ENCODE measurements at places on chromosomes 4 and X.

- no peak for DNase-seq
These were observed 34.8 kb downstream of the DOCK11 start for GRCh38 chrX:118530219-118530911.

GRCh38 chrX:125096469-125096868, 223.2 kb upstream of the TEX13C start:
- DNase-seq, result no peak

- DNase-seq, result no peak
These were observed 30.4 kb downstream of the SMIM43 start for GRCh38 chr4:121734571-121734970.

DNA sequence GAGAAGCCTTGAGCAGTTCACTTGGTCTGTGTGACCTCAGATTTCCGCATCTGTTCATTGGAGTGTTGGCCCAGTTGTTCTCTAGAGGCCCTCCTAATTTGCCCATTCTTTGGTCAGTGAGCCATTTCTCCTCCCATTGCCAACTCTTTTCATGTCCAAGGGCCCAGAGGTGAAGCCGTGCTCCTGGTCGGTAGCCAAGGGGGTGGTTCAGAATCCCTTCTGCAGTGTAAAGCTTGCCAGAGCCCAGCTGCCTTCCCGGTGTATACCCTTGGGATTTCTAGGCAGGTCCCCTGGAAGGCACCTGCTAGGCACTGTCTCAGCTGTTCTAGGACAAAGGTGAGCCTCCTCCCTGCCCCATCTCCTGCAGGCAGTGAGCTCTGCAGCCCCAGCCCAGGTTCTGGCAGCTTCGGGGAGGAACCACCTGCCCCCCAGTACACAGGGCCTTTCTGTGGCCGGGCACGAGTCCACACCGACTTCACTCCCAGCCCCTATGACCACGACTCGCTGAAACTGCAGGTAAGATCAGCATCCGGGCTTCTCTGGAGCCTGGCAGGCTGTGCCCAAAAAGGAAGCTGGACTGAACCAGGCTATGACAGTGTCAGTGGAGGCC, 12.3 kb downstream of the SASH3 start:
- DNase-seq, result no peak

GRCh38 chr4:114921790-114922591, 191.4 kb downstream of the NDST4 start:
- no peak for DNase-seq

- DNase-seq, result no peak
These were observed 73.4 kb upstream of the EDNRA start for GRCh38 chr4:147407261-147408045.

GRCh38 chr4:157172011-157172410, 48.5 kb upstream of the GRIA2 start:
- DNase-seq, result no peak

- no peak for DNase-seq
These were observed 41.6 kb downstream of the ZCCHC12 start for GRCh38 chrX:118865231-118865630.

GRCh38 chr4:93646233-93646930, 182.2 kb upstream of the ATOH1 start:
- DNase-seq, result no peak

- DNase-seq, result no peak
These were observed 280.9 kb upstream of the RPS6KA3 start for GRCh38 chrX:20547611-20548051.

DNA sequence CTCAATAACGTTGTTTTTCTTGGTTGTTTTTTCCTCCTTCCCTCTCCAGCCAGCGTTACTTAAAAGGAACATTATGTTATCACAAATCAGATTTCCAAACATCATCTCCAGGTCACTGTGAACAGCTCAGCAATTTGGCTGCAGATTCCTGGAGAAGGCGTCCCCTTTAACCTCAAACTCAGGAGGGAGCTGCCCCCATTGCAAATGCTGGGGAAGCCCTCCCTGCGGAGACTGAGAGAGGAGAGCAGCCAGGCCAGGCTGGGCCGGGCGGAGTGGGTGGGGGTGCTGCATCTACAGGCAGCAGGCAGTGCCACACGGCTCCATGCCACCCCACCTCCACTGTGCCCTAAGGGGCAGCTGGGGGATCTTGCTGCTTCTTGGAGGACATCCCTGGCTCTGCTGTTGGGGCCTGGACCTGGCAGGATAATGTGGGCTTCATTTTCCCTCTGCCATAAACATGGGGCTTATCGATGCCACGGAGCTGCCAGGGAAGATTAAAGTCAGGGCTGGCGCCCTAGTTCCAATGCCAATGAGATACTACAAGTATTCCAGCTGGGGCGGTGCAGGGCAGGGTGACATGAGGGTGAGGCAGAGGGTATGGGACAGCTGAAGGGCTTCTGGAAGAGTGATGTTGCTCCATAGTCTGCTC, 148.8 kb downstream of the PJA1 start:
- DNase-seq, result no peak

DNA sequence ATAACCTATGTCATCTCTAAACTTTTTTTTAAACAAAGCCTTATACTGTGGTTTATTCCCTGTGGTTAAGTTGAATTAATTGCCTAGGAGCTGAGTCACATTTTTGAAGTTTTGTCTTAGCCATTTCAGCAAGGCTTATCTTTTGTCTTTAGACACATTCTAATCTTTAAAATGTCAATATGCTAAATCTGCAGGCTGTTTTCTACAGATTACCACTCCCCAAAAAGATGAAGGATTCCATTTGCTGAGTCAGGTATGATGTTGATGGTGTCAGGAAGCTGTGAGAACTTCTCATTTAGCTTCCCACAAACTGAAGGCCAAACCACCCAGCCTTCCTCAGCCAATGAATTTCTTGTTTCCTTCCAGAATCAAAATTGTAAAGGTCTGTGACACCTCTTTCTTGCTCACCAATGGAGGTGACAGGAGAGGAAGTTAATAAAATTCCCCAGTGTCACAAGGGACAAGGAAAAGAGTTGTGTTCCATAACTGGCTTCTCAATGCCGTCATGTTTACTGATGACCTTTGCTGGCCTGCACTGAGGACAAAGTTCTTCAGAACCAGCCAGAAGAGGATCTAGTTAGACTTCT, 3.7 kb upstream of the CXCL6 start:
- DNase-seq, result no peak

DNA sequence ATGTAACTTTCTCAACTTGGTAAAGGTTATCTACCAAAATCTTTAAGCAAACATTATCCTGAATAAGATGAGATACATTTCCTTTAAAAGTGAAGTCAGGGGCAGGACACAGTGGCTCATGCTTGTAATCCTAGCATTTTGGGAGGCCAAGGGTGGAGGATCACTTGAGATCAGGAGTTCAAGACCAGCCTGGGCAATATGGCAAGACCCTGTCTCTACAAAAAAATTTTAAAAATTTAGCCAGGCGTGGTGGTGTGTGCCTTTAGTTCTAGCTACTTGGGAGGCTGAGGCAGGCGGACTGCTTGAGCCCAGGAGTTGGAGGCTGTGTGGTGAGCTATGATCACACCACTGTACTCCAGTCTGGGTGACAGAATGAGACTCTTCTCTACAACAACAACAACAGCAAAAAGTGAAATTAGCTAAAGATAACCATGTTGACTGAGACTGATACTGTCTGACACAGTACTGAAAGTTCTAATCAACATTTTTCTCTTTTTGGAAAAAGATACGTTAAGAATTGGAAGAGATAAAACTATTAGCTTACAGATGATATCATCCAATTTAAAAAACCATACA, 4.9 kb downstream of the DCAF16 start:
- no peak for DNase-seq

- no peak for DNase-seq
These were observed 85.4 kb downstream of the SH3RF1 start for GRCh38 chr4:169185133-169185956.

- DNase-seq, result peak; percentile 95
These were observed 200.4 kb downstream of the PTTG2 start for GRCh38 chr4:38160487-38161207.

Measured in GM04504 (cell line).